KBM-7 (cell line): ENCODE measurements at places on chromosomes 2 and 18.
A peak's percentile ranks its signal among the peaks of the same experiment; 100 is the strongest.

- no peak for DNase-seq
These were observed 34.2 kb downstream of the FIGN start for GRCh38 chr2:163701399-163702195.

GRCh38 chr2:239954166-239955086, 70.7 kb downstream of the NDUFA10 start:
- DNase-seq, result no peak

DNA sequence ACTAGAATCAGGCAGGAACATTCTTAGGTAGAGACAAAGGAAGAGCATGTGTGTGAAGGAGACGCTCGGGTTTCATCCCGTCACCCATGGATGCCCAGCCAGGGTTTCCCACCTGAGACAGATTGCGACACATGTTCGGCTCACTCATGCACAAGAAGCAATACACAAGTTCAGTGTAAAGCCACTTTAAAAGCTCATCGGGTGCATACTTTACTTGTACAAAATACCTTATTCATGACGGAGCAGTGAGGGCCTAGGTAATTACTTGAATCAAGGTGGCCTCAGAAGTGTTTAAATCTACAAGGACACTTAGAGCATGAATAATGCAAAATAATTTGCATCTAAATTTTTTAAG, 42.0 kb downstream of the ZEB2 start:
- no peak for DNase-seq

- DNase-seq, result peak; percentile 41
These were observed 825 bp downstream of the ITGA6 start for GRCh38 chr2:172427990-172428831.

DNA sequence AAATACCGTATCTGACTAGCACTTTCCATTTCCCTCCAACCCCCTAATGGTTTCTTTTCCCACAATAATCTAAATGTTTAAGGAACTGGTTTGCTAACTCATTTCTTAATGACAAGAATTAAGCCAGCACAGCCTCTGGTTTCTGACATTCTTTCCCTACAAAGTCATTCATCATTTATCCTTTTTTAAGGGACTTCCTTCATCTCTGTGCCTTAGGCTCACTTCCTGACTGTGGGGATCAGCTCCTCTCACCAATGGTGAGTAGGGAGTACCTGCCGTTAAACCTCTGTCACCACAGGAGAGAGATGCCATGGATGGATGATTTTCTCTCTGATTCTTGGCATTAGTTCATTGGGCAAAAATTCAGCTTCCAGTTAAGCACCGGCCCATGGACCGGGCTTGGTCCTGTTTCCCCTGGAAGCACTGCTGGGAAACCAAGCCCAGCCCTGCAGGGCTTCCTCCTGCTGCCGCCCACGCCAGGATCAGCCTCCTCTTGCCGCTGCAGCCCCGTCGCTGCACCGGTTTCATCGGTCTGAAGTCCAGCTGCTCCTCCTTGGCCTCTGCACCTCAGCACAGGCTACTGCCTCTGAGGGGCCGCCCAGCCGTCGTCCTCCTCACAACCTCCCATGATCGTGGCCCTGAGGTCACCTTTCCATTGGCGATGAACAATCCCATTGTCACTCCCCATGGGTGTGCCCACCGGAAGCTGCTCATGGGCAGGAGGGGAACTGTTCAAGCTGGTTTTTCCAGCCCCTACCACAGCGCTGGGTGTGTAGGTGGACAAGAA, 64.0 kb upstream of the ZNF516 start:
- DNase-seq, result peak; percentile 60
